Left kidney (tissue), 8 donors: ENCODE measurements at places on chromosomes 16 and 17.

GRCh38 chr17:30969989-30970830 lies 629 bp upstream of the RNF135 start:
- DNase-seq: peak; percentile 79

DNA sequence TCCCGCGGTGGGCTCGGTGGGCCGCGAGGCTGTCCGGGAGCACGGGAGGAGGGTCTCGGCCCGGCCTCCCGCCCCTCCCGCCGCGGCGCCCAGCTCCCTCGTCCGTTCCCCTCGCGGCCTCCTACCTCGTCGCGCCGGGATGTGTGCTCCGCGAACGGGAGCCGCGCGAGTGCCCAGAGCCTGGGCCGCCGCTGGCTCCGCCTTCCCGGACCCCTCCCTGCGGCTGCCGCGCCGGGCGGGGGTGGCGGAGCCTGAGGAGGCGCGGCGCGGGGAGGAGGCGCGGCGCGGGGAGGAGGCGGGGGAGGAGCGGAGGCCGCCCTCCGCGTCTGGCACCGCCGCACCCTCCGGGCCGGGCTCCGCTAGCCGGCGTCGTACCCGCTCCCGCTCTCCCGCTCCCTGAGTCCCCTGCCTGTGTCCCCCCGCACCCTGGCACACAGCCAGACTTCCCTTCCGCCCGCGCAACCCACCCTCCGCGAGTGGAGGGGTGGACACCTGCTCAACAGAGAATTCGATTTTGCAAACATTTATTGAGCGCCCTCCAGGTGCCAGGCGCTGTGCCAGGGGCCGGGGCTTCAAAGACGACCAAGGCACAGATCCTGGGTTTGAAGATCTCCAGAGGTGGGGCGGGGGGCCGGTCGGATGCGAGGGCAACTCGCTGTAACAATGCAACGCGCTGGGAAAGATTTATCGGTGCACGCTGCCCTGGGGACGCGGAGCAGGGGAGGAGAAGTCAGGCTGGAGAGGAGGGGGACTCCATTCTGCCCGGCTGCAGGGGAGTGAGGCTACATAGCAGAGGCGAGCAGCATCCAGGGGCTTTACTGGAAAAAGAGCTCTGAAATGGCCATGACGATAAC lies at the start of gene MPP3:
Gene MPP3, minus strand, starts transcription at position 171 of the 854 bp plus-strand sequence. CDS start 1,240 bp downstream, outside the sequence.
- peak; percentile 78 for DNase-seq

GRCh38 chr17:73343739-73344454 lies 32.1 kb upstream of the CDC42EP4 start:
- no peak for DNase-seq

- DNase-seq: no peak
These were observed 58.2 kb upstream of the ENPP7 start for GRCh38 chr17:79672496-79672895.

- DNase-seq: no peak
These were observed 35.4 kb downstream of the CDRT15 start for GRCh38 chr17:14201021-14201987.

- no peak for DNase-seq
These were observed 36.4 kb upstream of the CORO6 start for GRCh38 chr17:29659155-29659554.

- DNase-seq: no peak
These were observed 12.4 kb downstream of the MRPL27 start for GRCh38 chr17:50360486-50361115.

- no peak for DNase-seq
These were observed 7.9 kb downstream of the GRN start for GRCh38 chr17:44352828-44353671.

DNA sequence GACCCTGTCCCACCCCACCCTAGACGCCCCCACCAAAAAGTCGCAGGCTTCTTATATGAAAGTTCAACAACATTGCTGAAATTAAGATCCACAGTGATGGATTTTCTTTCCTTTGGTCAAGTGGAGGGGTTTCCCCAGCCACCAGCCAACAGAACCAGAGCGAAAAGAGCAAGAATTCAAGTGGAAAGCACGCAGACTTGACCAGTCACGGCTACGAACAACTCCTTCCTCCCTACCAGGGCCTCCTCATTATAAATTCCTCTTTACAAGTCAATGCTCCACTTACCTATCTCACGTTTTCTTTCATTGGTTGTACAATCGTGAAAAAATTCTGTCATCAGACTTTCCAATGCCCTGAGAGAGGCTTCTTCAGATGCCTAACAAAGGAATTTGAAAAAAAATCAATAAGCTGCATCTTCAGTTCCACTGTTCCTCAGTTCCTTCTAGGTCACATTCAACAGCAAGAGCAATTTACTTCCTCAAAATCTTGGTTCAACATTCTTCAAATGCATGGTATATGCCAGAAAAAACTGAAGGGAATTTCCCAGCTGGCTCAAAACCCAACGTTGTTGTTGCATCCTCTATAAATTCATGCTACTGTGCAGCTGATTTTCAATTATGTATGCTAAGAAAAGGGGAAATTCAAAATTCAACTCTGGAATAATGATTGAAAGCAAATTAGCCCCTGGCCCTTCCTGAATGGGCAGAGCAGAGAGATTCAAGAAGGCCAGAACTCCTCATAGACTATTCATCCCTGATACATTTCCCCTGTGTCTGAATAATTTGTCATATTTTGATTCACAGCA lies 30.9 kb downstream of the XPO6 start:
- no peak for DNase-seq

DNA sequence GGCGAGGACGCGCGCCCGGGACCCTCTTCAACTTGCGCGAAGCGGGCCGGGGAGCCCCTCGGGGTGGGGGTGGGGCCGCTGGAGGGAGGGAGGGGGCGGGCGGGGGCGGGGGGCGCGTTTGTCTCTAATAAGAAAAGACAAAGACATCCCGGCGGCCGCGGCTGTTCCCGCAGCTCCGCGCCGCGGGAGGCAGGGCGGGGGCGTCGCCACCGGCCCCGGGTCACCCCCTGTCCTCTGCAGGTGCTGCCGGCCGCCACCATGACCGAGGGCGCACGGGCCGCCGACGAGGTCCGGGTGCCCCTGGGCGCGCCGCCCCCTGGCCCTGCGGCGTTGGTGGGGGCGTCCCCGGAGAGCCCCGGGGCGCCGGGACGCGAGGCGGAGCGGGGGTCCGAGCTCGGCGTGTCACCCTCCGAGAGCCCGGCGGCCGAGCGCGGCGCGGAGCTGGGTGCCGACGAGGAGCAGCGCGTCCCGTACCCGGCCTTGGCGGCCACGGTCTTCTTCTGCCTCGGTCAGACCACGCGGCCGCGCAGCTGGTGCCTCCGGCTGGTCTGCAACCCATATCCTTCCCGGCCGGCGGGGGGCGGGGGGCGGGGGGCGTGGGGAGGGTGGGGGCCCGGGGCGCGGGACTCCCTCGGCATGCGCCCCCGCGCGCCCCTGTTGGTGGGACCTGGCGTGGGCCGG lies 714 bp downstream of the CACNA1H start:
- DNase-seq: no peak

DNA sequence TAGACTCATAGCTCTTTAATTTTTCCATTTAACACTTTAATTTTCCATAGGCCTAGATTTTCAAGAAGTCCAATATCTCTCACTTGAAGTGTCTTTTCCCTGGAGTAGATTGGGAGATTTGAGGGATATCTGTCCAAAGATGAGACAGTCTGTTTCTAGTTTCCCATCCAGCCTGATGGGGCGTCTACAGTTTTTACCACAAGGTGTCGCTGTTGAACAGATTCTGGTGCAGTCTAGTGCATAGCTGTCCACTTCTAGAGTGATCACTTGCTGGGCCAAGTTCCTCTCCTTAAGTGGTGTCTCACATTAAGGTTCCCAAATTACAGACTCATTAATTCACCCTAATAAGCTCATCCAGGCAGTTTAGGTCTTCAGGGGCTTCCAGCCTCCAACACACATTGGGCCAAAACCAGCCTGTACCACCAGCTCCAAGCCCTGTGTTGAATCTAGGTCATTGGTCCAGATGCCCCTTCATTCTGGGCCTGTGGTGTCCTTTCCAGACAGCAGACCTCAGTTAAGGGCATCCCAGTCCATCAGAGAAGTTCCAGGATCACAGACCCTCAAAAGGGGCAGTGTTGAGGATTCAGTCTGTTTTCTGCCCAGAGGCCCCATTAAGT lies 9.4 kb downstream of the SNX20 start:
- no peak for DNase-seq

- DNase-seq: no peak
These were observed 146.2 kb downstream of the CDH13 start for GRCh38 chr16:82773018-82773417.

GRCh38 chr16:82867485-82867884 lies 240.7 kb downstream of the CDH13 start:
- DNase-seq: no peak

DNA sequence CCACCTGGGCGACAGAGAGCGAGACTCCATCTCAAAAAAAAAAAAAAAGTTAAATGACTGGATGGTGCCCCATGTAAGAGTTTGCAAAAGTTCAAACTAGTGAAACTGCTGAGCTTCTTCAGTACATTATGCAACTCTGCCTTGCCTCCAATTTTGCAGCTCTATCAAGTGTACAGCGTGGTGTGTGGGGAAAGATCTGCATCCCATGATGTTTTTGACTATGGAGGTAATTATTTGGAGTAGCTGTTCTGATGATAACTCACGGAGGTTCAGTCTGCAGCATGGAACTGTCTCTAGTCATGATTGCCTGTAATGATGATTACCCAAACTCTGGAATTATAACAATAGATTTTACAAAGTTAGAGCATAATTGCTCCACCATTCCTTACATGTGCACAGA lies 149.6 kb downstream of the PITPNC1 start:
- DNase-seq: no peak
